ENCODE measurements at places on chromosomes 12 and 14. TPM values are rescaled to one million over a fixed set of nuclear protein-coding genes. Genes with fewer than 3 reads are reported as not detected.

- no peaks in the 10 kb centered on the region for H3K27me3 ChIP-seq
- no peaks in the 10 kb centered on the region for H3K4me1 ChIP-seq
- no peak overlapping the region for H3K27ac ChIP-seq
- no peaks in the 10 kb centered on the region for H3K36me3 ChIP-seq
These were observed 263.4 kb downstream of the SOX5 start for GRCh38 chr12:23686095-23686494.

DNA sequence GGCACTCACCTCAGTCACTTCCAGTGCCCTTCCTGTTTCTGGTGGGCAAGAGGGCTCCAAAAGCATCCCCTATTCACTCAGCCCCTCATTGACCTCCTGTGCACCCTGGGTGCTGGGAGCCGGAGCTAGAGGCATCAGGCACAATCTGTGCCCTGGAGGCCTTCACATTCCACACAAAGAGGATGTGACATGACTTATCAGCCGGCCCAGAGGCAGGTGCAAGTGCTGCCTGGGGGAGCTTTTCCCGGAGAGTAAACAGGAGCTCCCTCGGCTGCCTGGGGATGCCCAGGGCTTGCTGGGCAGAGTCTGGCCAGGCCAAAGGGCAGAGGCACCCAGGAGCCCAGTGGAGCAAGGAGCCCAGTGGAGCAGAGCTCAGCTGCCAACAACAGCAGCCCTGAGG is 64.5 kb downstream of the BCL11B start:
- H3K4me1 ChIP-seq: peaks cover 100% of the 10 kb centered on the region
- no peak overlapping the region for H3K4me3 ChIP-seq
- no peaks in the 10 kb centered on the region for H3K27me3 ChIP-seq
- DNase-seq: no peak

- H3K27ac ChIP-seq: no peak overlapping the region
- H3K27me3 ChIP-seq: no peaks in the 10 kb centered on the region
- H3K4me3 ChIP-seq: no peak overlapping the region
- H3K36me3 ChIP-seq: peaks cover 27% of the 10 kb centered on the region
- no peak for DNase-seq
- H3K4me1 ChIP-seq: no peaks in the 10 kb centered on the region
These were observed 30.4 kb downstream of the CCNK start for GRCh38 chr14:99511421-99512109.

CHST11 gene
- 82.1 TPM for total RNA-seq

SERPINA3 gene
- not detected for total RNA-seq

OR4E2 gene
- total RNA-seq: not detected

ATXN2 gene
- 37.8 TPM for total RNA-seq

Measured in activated CD8-positive, alpha-beta T cell treated with anti-CD3 and anti-CD28 coated beads, Interleukin-2, amount 10 ng/mL, durations not matched to agents 7 days and 5 days (primary cell).